AG10803 (cell line): ENCODE measurements at places on chromosomes 13 and 19.

DNA sequence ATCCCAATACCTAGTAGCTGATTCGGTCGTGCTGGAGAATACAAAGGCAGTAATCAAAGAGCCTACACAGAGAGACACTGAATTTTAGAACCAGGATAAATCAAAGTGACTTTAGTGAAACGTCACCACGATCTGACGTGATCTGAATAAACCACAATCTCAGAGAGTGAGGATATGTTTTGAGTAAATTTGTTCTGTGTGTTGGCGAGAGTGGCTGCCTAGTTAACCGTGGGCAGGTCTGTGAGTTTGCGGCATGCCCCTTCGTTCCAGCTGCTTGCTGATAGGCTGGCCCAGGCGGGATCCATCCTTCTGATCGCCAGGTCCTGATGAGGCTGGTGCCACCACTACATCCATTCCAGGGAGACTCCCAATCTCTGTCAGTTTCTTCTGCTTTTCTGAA lies 40.4 kb downstream of the LRCH1 start:
- no peak for DNase-seq

- no peak for DNase-seq
These were observed 498.6 kb upstream of the SLITRK1 start for GRCh38 chr13:84380866-84381265.

DNA sequence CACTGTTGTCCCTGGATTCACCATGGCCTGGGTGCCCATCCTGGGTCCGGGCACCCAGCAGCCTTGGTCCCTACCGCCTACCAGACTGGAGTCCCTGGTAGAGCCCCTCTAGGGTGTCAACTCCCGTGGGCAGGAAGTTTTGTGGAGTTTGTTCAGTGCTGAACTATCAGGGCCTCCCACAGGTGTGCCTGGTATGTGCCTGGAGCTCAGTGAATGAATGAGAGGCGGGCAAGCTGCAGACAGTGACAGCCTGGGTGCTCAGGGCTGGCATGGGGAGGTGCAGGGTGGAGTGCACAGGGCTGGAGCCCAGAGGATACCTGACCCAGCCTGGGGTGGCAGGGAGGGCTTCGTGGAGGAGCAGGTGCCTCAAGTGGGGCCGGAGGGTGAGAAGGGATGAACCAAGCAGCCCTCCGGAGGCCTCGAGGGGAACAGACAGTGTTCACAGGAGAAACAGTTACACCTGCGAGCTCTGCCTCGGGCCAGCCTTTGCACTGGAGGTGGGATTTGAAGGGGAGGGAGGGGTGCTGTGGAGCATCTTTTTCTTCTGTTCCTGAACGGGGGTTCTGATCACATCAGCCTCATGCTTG lies 29.6 kb downstream of the PAK4 start:
- no peak for DNase-seq

DNA sequence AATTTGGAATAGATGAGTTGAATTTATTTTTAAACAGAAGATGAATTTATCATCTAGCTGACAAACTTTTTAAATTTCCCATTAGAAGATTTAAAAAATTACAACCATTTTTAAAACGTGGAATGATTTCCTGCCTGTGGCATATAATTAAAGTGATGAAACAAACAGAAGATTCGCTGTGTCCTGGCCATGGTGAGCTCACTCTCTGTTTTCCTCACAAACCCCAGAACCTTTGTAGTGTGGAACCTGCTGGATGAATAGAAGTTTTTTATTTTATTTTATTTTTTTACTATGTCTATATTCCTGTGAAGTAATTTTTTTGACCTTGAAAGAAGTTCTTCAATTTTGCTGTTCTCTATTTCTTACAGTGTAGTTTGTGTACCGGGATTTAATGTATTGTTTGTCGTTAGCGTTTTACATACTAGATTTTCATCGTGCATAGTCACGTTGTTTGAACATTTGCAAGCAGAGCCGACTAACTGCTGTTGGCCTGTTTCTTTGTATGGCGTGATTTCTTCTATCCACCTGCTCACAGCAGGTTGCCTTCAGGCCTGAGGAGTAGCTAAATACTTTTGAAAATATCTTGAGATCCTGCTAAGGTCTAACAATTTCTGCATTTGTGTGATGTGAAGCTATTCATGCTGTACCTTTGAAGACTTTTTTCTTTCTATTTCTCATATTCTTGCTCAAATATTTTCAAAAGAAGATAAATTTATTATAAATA lies 149.2 kb downstream of the GGACT start:
- no peak for DNase-seq

- peak; percentile 69 for DNase-seq
These were observed 47.7 kb downstream of the FNDC3A start for GRCh38 chr13:49023431-49023830.

DNA sequence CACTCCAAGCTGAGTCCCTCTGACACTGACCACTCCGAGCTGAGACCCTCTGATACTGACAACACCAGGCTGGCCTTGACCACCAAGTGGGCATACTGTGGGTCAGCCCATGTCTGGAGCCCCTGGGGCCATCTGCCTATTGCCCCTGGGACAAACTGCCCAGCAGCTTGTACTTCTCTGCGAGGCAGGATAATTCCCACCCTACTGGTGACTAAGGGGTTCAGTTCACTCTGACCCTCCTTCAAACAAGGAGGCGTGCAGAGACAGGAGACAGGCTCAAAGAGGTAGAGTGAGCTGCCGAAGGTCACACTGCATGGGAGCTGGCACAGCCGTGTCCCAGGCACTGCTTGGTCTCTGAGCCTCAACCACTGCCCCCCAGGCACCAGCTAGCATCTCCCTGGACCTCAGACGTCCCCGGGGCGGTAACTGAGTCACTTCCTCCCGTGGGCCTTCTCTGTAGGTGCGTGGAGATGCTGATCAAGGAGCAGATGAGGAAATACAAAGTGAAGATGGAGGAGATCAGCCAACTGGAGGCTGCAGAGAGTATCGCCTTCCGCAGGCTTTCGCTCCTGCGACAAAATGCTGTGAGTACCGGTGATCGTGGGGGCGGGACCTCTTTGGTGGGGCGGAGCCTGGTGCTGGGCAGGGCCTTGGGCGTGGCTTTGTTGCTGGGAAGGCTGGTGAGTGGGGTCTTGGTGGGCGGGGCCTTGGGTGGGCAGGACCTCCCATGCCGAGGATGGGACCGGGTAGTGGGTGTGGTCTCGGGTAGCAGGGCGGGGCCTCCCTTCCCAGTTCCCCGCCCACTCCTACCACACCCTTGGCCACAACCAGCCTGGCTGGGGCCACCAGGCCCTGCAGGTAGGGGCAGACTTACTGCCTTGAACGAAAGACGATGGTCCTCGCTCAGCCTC lies 5.8 kb upstream of the USE1 start:
- DNase-seq = peak; percentile 23

GRCh38 chr19:39970425-39970674 lies 615 bp upstream of the PSMC4 start:
- DNase-seq = peak; percentile 30
